Endodermal cell (in vitro differentiated cells): ENCODE measurements at places on chromosomes 11 and 22. TPM values are rescaled to one million over a fixed set of nuclear protein-coding genes. Genes with fewer than 3 reads are reported as not detected.

DNA sequence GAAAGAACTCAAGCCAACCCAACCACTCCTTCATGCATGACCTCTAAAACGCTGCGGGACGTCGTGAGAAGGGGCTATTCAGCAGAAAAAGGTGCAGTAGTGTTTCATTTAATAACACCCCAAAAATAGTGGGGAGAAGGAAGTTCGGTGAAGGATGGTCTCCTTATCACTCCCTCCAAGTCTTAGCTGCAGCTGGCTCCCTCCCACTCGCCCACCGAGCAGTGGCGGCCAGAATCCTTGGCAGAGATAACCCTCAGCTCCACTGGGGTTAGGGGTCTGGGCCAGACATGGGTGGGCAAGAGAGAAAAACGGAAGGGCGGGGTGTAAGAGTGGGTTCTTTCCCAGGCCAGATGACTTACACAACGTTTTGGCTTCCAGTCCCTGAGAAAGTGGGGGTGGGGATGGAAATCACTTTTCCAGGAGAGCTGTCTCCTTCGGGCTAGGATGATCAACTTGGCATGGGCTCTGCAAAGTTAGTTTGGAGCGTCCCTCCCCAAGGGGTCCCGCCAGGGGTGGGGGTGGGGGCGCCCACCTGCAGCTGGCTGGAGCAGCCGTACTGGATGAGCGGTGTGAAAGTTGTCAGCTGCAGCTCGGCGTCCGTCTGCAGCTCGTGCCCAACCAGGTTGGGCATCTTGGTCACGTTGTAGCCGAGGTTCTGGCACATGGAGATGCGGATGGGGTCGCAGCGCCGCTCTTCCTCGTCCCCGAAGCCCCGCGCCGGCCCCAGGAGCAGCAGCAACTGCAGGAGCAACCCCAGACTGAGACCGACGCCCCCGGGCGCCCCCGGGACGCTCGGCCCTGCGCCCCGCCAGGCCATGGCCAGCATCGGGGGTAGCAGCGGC lies 705 bp downstream of the FZD4 start:
- H3K27me3 ChIP-seq: no peaks in the 10 kb centered on the region
- peak overlapping the region; percentile 94 for H3K4me3 ChIP-seq
- peaks cover 27% of the 10 kb centered on the region for H3K36me3 ChIP-seq

DNA sequence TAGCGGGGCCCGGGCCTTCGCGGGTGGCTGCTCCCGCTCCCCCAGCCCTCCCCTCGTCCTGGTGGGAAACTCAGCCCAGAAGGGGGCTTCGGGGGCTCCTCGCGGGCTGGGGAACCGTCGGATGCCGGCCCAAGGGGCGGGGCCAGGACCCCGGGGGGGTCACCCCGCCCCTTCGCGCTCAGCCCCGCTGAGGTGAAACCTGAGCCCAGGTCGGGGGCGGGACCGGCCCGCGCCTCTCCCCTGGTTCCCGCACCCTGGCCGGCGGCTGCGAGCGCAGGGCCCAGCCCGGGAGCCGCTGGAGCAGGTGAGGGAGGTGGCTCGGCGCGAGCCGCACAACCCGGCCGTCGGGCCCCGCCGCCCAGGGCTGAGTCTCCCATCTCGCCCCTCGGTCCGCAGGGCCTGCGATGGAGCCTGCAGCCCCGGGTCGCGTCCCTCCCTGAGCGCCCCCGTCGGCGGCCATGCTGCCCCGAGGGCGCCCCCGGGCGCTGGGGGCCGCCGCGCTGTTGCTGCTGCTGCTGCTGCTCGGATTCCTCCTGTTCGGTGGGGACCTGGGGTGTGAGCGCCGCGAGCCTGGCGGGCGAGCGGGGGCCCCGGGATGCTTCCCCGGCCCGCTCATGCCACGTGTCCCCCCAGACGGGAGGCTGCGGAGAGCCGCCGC lies at the start of gene LARGE2:
Gene LARGE2 (plus strand): TSS at position 232 of the 658 bp plus-strand sequence. CDS start 227 bp downstream, at position 459.
- peak; percentile 93 for DNase-seq
- peak within 1 kb of the TSS; percentile 64 for H3K4me3 ChIP-seq
- peaks cover 2% of the 10 kb centered on the region for H3K4me1 ChIP-seq
- H3K36me3 ChIP-seq: no peaks in the 10 kb centered on the region

DNA sequence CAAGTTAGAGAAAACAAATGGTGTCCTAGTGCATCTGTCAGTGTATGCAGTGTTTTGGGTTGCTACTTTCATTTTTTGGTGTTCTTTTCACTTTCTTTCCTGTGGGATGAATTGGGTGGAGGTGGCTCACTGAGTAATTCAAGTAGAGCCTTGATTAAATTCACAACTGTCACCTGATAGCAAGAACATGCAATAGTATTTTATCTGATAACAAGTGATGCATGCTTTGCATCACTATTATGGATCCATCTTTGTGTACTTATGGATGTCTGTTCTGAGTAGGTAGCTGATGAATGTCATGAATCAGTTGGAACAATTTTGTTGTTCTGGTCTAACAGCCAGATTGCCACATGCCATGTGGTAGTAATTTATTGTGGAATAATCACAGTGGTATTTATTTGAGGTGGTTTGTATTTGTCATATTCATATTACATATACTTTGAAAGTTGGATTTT lies 87.5 kb downstream of the DDX10 start:
- H3K4me1 ChIP-seq: no peaks in the 10 kb centered on the region
- no peak overlapping the region for H3K4me3 ChIP-seq
- H3K36me3 ChIP-seq: no peaks in the 10 kb centered on the region
- no peaks in the 10 kb centered on the region for H3K27me3 ChIP-seq

DNA sequence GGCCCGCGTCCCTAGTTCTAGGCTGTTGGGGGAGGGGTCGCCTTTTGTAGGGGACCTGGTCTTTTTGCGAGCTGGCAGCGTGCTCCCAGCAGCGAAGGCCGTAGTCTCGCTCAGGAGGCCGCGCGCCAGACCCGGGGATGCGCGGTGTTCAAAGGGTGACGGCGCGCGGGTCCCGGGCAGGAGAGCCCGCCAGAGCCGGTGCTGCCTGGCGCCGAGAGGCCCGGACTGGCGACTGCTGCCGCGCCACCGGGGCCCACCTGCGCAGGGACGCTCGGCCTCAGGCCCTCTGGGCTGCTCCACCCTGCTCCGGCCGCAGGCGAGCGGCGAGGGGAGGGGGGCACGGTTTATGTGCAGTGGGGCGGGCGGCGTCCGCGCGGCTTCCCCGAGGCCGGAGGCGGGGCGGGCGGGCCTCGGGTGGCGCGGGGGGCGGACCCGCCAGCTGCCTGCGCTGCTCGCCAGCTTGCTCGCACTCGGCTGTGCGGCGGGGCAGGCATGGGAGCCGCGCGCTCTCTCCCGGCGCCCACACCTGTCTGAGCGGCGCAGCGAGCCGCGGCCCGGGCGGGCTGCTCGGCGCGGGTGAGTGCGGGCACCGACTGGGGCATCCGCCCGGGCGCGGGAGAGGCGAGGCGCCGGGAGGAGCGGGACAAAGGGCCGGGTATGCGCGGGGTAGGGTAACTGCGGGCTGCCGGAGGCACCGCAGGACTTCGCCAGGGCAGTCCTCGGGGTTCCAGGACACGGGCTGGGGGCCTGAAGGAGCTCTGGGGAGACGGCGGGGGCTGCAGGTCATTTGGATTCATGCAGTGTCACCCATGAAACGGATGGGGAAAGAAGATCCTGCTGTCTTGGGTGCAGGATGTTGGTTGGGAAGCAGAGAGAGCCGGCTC lies at the start of gene PRSS23:
Gene PRSS23 (plus strand): TSS at position 467 of the 884 bp plus-strand sequence. CDS start 7,102 bp downstream, outside the sequence.
- H3K36me3 ChIP-seq: no peaks in the 10 kb centered on the region
- peak; percentile 87 for DNase-seq
- peaks cover 63% of the 10 kb centered on the region for H3K27me3 ChIP-seq
- peak within 1 kb of the TSS; percentile 83 for H3K4me3 ChIP-seq
- peaks cover 23% of the 10 kb centered on the region for H3K4me1 ChIP-seq

DNA sequence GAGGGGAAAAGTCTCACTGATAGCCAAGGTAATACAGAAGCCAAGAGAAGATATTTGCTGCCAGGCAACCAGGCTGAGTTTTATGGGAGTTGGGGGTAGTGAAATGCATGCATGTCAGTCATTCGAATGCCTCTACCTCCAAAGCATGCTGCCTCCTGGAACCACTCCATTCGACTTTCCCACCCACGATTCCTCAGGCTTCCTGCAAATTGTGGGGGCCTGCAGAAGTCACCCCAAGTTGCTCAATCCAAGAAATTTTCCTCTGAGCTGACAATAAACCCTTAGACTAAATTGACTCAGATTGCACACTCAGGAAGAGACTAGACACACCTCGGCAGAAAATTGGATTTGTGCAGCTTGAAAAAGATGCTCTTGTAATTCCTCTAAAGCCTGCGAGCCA lies 73.6 kb upstream of the GRK3 start:
- DNase-seq: no peak
- H3K36me3 ChIP-seq: no peaks in the 10 kb centered on the region
- no peaks in the 10 kb centered on the region for H3K27me3 ChIP-seq
- no peaks in the 10 kb centered on the region for H3K4me1 ChIP-seq

DNA sequence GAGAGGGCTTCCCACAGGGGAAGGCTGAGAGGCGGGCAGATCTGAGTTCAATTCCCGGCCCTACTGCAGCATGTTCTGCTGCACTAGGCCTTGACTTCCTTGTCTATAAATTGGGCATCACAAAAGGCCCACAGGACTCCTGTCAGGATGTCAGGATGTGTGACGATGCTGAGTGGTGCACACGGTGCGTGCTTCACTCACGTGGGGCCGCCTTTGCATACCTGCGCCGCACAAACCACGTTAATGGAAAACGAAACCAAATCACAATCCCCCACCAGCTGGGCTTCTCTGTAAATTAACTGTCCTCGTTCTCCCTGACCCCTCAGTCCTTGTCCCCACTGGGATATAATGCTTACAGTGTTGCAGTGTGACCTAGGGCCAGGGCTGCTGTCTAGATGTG lies 32.3 kb upstream of the TSPAN18 start:
- no peak for DNase-seq
- no peaks in the 10 kb centered on the region for H3K36me3 ChIP-seq
- no peak overlapping the region for H3K4me3 ChIP-seq
- H3K27ac ChIP-seq: no peak overlapping the region

DNA sequence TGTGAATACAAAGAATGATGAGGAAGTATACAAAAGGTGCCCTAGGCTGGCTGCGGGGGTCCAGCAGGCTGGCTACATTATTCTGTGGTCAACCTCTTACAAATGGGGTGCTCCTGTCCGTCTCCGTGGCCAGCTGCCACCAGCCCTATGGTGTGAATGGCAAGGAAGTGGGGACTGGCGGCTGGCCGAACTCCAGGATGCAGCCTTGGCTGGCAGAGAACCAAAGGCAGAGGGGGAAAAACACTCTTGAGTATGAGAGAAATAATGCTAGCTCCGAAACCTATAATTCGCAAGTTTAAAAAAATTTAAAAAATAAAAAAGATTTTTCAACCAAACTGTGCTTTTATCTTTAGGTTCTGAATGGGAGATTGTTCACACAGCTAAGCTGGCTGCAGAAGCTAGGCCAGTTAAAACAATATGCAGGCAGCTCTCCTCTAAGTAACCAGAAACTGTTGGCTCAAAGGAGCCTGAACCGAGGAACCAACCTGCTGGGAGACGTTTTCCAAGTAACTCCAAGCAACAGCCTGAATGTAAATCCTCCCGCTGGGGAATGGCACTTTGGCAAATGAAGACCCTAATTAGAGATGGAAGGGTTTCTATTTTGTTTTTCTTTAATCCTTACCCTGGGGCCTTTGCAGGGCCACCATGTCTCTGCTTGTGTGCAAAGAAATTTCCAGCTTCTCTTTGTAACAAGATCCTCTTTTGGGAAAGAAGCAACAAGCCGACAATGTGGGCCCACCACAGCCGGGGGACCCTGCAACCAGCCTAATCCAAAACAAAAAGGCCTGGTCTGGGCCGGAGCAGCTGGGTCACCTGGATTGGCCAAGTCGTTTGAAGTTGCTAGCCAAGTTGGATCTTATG lies 50.2 kb downstream of the C22orf31 start:
- peaks cover 19% of the 10 kb centered on the region for H3K36me3 ChIP-seq
- peaks cover 16% of the 10 kb centered on the region for H3K4me1 ChIP-seq
- H3K27me3 ChIP-seq: no peaks in the 10 kb centered on the region

GRCh38 chr11:130783323-130783722 lies 133.0 kb downstream of the SNX19 start:
- peaks cover 88% of the 10 kb centered on the region for H3K27me3 ChIP-seq
- no peak for DNase-seq
- H3K4me1 ChIP-seq: no peaks in the 10 kb centered on the region
- peak overlapping the region; percentile 13 for H3K27ac ChIP-seq

DNA sequence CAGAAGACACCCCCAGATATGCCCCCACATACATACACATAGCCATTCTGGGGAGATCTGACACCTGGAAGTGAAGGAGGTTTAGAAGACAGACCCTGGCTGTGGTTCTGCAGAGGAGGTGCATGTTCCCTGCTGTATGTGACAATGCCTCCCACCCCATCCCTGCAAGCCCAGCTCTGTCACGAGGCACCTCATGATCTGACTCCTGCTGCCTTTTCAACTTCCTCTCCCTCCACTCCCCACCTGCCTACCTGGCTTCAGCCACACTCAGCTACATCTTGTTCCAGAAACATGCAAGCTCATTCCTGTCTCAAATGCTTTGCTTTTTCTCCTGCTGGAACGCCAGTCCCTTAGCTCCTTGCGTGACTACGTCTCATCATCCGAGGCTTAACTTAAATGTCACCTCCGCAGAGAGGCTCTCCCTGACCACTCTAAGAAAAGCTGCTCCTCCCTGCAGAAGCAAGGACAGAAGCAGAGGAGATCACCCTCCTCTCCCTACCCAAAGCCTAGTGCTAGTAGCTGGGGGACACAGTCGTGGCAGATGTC lies 114.5 kb downstream of the FEZ1 start:
- H3K36me3 ChIP-seq: no peaks in the 10 kb centered on the region
- no peak for DNase-seq
- H3K4me1 ChIP-seq: peaks cover 3% of the 10 kb centered on the region
- no peak overlapping the region for H3K4me3 ChIP-seq

DNA sequence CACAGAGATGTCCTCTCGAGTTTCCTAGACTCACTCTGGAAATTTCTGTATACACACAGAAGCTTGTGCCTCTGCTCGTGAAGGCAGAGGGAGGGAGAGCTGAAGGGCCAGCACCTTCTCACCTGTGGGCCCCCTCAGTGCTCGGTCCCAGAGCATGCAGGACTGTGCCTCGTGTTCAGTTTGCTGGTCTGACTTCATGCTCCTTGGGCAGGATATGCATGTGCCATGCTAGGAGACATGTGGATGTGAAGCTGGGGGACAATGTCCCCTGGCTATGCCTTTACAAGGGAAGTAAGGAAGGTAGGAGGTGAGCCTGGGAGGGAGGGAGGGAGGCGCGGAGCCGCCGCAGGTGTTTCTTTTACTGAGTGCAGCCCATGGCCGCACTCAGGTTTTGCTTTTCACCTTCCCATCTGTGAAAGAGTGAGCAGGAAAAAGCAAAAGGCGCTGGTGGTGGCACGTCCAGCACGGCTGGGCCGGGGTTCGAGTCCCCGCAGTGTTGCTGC lies 22.6 kb downstream of the NEAT1 start:
- H3K4me1 ChIP-seq: no peaks in the 10 kb centered on the region
- no peak overlapping the region for H3K27ac ChIP-seq
- H3K27me3 ChIP-seq: no peaks in the 10 kb centered on the region
- H3K36me3 ChIP-seq: peaks cover 36% of the 10 kb centered on the region

- no peak overlapping the region for H3K27ac ChIP-seq
- no peaks in the 10 kb centered on the region for H3K4me1 ChIP-seq
- H3K36me3 ChIP-seq: no peaks in the 10 kb centered on the region
- H3K4me3 ChIP-seq: peak overlapping the region; percentile 27
These were observed 16.7 kb upstream of the SYT12 start for GRCh38 chr11:67006029-67006884.

PANX3 gene
- total RNA-seq: not detected in 2 replicates

APOBEC3H gene
- 0.40 TPM in 1 of 3 replicates, not detected in the others for total RNA-seq

ZNF280A gene
- total RNA-seq: 0.33 to 2.6 TPM (median 2.1 TPM) in 3 replicates

OR5F1 gene
- total RNA-seq: not detected in 3 replicates

CPT1B gene
- 53.8 to 85.6 TPM (median 83.5 TPM) in 3 replicates for total RNA-seq

KDELR3 gene
- total RNA-seq: 10.9 and 11.4 TPM in 2 replicates

LGR4 gene
- total RNA-seq: 62.9 and 73.7 TPM in 2 replicates

MMP1 gene
- not detected in 3 replicates for total RNA-seq

TMEM80 gene
- 6.8 to 13.2 TPM (median 9.5 TPM) in 3 replicates for total RNA-seq

CREB3L1 gene
- total RNA-seq: 8.8 to 23.1 TPM (median 9.6 TPM) in 3 replicates

CDC45 gene
- 23.5 and 30.3 TPM in 2 replicates for total RNA-seq
